ENCODE measurements at places on chromosomes 6 and 20.

GRCh38 chr20:24816431-24816830 is 132.6 kb upstream of the CST7 start:
- DNase-seq, result no peak

DNA sequence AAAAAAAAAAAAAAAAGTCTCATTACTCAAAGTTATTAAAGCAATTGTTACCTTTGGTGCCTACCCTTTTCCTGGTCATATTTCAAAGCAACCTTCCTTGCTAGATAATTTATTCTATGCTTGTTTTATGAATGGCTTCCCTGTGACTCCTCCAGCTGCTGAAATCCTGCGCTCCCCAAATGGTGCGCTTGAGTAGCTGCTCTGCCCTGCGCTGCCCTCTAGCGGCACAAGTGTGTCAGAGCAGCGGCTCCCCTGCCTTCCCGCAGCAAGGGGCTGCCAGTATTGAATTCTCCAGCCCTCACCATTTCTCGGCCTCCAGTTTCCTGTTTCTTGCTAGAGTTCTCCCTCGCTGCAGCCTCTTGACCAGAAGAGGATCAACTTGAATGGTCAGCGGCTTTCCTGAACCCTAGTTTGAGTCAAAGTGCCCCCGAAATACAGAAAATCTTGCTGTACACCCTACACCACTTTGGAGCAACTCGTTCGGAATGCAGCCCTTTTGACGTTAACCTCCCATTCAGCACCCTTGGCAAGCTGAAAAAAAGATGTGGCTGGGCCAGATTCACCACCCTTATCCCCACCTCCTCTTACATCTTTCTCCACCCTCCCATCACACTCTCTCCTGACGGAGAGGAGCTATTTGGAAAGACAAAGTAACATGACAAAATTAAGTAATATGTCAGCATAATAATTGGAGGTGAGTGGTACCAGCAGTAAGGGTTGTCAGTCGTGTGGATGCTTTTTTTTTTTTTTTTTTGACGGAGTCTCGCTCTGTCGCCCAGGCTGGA is 60.4 kb upstream of the KLHL31 start:
- DNase-seq, result peak; percentile 71

- DNase-seq, result peak; percentile 90
These were observed 33.9 kb downstream of the ADTRP start for GRCh38 chr6:11744753-11745152.

- no peak for DNase-seq
These were observed 123.8 kb downstream of the FAM83B start for GRCh38 chr6:54970337-54970736.

DNA sequence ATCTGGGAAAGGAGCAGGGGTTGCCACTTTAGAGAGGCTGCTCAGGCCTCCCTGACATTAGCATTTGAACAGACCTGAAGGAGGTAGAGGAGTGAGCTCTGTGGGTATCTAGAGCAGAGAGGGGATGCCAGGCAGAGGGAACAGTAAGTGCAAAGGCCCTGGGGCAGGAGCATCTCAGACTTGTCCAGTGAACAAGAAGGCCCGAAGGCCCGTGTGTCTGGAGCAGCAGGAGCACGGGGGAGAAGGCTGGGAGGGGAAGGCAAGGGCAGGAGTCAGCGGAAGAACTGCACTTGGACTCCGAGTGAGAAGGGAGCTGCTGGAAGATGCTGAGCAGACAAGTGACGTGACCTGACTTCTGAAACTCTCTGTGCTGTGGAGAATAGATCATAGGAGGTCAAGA is 15.4 kb downstream of the ETV7 start:
- no peak for DNase-seq

GRCh38 chr6:87700397-87701343 is 1.4 kb downstream of the AKIRIN2 start:
- DNase-seq, result no peak

DNA sequence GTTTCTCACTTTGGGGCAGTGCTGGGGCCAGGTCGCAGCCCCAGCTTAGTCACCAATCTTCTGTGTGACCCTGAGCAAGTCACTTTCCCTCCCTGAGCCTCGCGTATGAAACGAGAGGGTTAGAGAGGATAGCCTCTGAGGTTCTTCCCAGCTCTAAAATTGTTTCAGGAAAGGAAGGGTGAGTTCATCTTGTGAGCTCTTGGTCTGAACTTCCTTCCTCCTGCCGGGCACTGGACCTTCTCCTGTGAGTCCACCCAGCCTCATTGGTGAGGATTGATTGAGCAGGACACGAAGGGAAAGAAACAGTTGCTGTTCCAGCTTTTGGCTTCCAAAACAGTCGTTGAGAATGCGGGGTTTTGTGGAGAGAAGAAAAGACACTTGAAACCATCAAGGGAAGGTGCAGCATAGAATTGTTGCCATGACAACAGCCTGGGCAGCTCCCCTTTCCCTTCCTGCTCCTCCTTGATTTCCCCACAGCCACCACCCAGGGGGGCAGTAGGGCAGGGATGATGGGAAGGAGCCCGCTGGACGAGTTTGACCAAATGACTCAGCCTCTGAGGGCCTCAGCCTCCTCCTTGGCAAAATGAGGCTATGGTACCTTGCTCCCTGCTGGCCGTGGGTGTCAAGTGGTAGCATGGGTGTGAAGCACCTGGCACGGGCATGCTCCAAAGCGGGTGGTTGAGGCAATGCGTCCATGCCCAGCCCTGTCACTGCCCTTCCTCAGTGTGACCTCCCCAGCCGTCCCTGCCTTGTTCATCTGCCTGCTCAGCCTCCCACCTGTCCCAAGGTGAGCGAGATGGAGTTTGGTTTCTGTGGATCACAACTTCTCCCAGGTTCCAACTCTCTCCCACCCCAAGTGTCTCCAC is 107.8 kb downstream of the CDC5L start:
- DNase-seq, result no peak

DNA sequence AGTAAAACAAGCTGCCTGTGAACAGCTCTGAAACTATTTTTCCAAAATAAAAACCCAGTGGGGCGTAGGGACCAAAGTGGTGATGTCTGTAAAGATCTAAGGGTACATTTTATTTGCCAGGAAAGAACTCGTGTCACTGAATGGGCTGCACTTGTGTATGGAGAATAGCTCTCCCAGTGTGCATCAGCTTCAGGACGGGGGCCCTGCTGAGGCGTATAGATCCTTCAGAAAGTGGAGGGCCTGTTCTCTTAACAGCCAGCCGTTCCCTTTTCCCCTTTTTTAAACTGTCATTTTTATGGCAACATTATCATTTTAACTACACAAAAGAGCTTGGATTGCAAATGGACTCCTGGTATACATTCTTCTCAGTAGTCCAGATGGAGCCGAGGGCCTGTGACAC is 137.3 kb downstream of the TMEM242 start:
- no peak for DNase-seq

- no peak for DNase-seq
These were observed 71.4 kb downstream of the FOXA2 start for GRCh38 chr20:22512911-22513489.

- no peak for DNase-seq
These were observed 150.5 kb downstream of the IPCEF1 start for GRCh38 chr6:154206141-154206540.

- no peak for DNase-seq
These were observed 61.8 kb upstream of the LAMA2 start for GRCh38 chr6:128821116-128821515.

DNA sequence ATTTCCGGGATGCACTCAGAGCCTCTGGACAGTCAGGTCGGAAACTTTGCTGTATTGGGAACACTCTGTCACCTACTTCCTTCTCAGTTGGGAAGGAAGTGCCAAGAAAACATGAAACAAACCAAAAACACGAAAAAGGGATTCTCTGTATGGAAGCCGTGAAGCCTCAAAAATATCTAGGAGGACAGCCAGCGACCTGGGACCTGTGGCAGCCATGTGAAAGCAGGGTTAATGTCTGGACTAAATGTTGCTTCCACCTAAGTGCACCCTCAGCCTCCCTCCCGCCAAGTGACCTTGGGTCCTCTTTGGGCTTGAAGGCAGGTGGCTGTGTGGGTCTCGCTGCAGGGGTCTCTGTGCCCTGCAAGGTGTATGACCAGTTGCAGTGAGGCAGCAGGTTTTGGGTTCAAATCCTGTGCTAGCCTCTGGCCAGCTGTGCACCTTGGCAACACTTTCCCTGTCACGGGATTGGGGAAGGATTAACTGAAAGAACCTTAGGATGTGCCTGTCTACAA is 851 bp downstream of the MAVS start:
- DNase-seq, result no peak

GRCh38 chr6:142892254-142893021 is 52.5 kb downstream of the HIVEP2 start:
- no peak for DNase-seq

DNA sequence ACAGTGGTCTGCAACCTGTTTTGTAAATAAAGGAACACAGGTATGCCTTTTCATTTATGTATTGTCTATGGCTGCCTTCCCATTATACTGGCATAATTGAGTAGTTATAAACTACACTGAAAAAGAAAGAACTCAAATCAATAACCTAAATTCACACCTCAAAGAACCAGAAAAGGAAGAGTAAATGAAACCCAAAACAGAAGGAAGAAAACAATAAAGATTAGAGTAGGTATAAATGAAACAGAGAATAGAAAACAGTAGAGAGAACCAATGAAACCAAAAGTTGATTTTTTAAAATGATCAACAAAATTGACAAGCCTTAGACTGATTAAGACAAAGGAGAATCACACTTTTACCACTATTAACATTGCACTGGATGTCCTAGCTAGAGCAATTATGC is 34.7 kb downstream of the FAM184A start:
- DNase-seq, result no peak

DNA sequence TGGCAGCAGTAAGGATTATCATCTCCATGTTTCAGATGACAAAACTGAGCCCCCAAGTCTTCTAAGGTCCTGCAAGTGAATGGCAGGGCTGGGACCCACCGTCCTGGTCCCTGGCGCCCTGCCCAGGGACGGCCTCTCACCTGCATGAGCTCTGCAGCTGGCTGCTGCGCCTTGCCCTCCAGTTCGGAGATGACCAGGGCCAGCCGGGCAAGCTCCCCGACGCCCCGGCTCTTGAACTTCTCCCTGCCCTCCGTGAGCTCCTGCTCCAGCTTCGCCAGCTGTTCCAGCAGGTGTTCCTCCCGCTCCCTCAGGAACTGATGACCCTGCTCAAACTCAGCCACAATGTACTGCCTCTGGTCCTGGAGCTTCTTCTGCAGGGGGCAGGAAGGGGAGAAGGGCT is 16.8 kb downstream of the TRIM26 start:
- DNase-seq, result no peak

DNA sequence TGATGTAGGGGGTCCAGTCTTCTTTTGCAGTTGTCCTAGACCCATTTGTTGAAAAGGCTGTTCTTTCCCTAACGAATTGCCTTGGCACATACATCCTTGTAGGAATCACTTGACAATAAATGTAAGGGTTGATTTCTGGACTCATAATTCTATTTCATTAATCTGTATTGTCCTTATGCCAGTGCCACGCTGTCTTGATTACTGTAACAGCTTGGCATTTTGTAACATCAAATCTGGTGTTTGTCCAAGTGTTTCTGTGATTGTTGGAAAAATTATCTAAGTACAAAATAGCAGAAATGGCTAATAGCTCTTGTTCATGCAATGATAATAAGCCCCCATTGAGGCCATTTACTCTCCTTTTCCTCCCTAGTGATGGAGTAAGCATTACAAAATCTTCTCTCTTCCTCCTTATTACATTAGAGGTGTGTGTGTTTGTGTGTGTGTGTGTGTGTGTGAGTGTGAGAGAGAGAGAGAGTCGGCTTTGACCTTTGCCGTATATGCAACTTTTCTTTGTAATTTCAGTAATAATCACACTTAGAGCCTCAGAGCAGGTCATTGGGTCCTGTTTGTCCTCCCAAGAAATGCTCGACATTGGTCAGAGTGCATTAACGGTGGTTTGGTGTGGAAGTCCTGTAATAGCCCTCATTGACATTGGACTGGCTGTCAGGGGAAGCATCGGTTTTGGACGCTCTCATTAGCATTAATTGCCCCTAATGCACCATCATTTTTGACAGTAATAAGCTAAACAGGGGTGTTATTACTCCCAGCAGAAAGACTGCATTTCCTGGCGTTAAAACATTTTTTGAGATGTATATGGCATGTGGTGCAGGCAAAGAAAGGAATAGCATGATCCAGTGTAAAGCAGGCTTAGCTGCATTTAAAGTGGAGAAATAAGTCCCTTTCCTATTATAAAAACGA is 40.7 kb upstream of the MROH8 start:
- no peak for DNase-seq

GRCh38 chr20:20060234-20060998 is 8.1 kb downstream of the CFAP61 start:
- no peak for DNase-seq

DNA sequence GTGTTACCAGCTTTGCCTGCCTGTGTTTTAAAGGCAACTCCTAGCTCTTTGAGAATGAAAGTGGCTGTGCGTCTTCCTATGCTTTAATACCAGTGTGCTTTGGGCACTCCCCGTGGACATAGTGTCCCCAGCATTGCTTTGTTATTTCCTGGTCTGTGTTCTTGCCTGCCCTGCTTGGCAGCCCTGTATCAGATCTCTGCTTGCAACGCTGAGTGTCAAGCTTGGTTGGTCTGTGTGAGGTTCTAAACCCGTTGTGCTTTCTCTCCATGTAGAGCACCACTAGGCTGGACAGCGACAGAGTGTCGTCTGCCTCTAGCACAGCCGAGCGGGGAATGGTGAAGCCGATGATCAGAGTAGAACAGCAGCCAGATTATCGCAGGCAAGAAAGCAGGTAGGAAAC is 80.2 kb downstream of the AFDN start:
- no peak for DNase-seq

- no peak for DNase-seq
These were observed 8.9 kb downstream of the ITPR3 start for GRCh38 chr6:33630014-33630413.

DNA sequence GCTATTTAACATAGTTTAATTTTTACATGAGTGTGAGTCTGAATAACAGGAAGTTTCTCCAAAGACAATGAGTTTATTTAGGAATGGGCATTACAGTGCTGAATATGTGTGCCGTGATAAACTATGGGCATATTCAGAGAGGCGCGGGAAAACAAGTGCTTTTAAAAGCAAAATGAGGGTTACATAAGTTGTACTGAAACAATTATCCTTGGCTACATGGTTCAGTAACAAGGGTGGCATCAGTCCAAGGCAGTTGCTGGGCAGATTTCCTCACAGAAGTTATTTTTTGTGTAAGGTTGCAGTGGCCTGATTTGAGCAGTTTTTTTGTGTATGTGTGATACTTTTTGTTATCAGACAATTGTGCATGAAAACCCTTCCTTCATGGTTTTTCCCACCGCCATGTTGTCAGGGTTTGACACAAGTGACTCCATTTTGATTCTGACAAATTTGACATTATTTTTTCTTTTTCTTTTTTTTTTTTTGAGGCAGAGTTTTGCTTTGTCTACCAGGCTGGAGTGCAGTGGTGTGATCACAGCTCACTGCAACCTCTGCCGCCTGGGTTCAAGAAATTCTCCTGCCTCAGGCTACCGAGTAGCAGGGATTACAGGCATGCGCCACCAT is 22.3 kb upstream of the PXDC1 start:
- DNase-seq, result peak; percentile 73

DNA sequence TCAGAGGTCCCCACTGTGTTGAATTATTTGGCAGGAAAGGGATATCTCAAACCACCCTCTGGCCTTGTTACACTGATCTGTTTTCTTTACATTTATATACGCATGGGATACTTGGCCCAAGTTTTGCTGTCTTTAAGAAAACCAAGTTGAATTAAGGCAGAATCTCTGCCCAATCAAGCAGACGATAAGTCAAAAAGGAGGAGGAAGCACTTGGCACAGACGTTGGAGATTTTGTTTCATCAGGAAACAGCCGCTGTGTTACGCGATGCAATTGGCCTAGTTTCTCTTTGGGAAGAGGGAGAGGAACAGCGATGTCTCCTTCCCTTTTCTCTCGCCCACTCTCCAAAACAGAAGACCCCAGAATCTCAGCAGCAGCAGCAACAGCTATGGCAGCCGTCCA is 20.2 kb upstream of the NAA20 start:
- no peak for DNase-seq
